HFFc6 (cell line): ENCODE measurements at places on chromosomes 1 and 21.

GRCh38 chr1:115056395-115056798, 26.8 kb downstream of the TSHB start:
- peak; percentile 65 for DNase-seq

DNA sequence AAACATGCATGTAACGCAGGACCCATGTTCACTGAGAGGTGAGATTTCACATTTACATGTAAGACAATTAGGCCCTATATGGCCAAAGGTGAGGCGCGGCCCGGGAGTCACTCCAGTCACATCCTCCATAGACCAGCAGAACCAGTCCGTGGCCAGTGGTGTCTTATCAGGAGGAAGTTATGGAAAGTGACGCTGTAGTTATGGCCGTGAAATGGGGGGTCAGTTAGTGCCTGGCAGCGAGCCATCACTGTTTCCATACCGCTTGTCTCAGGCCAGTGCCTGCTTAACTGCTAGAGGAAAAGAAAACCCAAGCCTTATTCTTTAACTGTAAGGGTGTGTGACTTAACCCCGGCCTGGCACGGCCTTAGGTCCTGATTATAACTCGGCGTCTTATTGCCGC, 6.1 kb downstream of the C1orf159 start:
- no peak for DNase-seq

- no peak for DNase-seq
These were observed 99.6 kb downstream of the DMRTB1 start for GRCh38 chr1:53558739-53559315.

- DNase-seq: no peak
These were observed 292.0 kb upstream of the ADAMTS5 start for GRCh38 chr21:27258742-27259448.

DNA sequence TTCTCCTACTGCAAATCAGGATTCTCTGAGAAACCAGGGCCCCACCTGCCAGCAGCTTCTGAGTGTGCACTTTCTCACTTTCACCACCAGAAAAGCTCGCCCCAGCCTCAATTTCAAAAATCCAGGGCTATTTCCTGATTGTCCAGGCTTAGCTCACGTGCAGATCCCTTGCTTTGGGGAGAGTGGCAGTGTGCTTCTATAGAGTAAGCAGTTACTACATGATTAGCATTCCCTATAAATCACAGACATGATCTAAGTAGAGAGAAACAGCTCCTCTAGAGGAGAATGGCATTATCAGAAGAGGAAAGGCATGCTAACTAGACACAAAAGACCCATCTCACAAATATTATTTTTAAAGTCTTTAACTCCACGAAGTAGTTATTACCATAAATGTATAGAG, 456.0 kb upstream of the PKN2 start:
- DNase-seq: no peak

GRCh38 chr1:18058206-18058921, 49.2 kb upstream of the IGSF21 start:
- DNase-seq: no peak
